GM13977 (cell line): ENCODE measurements at places on chromosomes 13 and 19.

DNA sequence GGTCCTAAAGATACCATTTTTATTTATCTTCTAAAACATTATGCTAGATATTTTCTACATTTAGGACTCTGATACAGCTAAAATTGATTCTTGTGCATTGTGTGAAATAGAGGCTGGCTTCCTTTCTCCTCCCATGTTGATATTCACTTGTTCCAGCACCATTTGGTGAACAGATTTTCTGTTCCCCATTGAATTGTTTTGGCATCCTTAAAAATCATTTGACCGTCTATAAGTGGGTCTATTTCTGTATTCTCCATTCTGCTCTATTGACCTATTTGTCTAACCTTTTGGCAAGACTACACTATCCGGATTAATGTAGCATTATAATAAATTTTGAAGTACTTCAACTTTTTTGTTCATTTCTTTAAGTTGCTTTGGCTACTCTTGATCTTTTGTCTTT, 2689.2 kb downstream of the PCDH9 start:
- DNase-seq, result no peak

DNA sequence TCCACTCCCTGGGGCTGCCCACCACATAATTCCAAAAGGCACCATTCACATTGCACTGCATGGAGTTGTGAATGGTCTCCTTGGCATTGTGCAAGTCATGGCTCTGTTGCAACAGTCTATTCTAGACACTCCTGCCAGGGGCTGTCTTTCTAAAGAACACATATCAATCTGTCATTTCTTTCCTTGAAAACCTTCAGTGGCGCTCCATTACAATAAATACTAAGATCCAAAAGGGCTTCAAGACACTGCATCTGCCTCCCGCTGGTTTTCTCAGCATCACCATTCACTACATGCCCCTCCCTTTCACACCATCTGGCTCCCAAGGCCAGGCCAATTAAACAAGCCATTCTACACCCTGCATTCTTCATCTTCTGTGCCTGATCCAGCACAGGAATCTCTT, 32.2 kb upstream of the TM9SF2 start:
- DNase-seq, result no peak

GRCh38 chr19:40279761-40280607, 5.2 kb downstream of the AKT2 start:
- DNase-seq, result no peak

DNA sequence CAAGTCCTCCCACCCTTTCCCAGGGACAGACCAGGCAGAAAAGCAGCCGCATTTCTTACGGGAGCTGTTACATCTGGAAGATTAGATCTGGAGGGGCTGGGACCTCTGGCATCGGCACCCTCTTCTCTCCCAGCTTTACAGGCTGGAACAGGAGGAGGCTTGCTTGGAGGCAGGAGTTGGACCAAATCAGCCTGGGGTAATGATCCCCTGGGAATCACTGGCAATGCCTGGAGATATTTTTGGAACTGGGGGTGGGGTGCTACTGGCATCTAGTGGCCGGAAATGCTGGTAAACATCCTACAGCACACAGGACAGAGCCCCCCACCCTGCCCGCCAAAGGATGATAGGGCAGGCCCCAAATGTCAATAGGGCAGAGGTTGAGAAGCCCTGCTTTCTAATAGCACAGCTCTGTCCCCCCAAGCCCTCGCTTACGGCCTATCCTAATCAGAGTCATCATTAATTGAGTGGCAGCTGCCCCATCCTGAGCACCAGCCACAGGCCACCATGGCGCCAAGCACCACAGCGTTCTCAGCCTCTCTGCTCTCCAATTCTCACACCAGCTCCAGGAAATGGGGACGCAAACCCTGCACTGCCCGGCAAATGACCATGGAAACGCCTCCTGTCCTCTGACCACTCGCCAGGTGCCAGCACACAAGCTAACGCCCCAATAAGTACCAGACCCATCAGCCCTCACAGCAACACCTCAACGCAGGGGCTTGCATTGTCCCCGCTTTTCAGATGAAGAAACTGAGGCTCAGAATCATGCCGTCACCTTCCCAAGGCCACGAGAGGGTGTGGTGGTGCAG, 20.6 kb downstream of the LRRC4B start:
- DNase-seq, result no peak

- DNase-seq, result no peak
Observed at GRCh38 chr13:103625194-103625593, 559.0 kb upstream of the SLC10A2 start.

DNA sequence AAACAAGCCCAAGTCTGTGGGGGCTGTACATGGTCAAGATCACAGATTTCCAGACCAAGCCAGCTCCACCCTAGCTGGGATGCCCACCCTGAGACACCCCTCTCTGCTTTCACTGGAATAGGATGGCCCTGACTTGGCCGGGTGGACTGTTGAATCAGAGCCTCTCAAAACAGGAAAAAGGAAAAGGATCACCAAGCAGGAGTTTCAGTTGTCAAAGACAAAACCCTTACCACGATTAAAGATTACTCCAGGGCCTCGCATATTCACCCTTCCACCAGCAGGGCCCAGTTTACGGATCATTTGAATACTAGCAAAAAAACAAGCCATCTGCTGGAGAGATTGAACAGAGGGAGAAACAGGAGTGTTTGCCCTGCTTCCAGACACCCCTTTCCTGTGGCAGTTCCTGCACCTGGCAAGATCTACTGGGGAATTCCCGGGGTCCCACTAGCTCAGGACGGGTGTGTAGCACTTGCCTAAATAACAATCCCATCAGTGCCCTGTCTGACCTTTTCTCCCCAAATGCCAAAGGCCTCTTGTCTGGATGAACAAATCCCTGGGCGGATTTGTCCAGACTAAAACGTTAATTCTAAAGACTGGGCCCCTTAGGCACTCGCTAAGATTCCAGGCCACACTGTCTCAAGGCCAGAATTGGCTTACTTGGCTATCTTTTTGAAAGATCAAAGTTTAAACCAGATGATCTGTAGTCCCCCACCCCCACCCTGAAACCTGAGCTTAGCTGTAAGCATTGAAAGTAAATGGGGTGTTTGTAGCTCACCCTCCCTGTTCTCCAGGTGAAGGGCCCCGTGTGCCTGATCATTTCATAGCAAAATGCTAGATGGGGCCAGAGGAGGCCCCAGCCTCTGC, 38.4 kb downstream of the ACTN4 start:
- DNase-seq, result peak; percentile 59

DNA sequence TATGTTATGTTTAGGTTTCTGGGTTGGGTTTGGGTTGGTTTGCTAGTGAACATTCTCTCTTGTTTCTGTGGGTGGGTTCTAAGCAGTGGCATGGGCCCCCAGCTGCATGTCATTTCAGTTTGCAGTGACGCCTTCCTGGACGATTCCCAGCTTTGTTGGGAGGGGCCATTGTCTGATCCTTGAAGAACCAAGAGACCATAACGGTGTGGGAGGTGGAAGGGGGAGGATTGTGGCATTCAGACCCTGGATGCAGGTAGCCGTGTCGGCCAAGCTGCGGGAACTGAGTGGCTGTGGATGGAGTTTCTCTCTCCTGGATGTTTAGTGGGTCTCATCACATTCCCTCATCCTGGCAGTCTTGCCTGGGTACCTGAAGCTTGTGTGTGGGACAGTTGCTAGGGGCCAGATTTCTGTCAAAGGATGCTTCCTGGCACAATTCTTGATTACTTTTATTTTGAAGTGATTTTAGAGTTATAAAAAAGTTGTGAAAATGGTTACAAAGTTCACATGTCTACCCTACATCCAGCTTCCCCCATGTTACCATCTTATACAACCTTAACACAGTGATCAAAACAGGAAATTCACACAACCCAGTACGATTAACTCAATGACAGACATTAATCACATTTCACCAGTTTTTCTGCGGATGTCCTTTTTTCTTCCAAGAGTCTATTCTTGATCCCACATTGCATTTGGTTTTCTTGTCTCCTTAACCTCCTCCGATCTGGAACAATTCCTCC, 123.8 kb downstream of the SIPA1L3 start:
- DNase-seq, result no peak

- DNase-seq, result no peak
Observed at GRCh38 chr13:109900741-109901140, 114.4 kb upstream of the IRS2 start.

DNA sequence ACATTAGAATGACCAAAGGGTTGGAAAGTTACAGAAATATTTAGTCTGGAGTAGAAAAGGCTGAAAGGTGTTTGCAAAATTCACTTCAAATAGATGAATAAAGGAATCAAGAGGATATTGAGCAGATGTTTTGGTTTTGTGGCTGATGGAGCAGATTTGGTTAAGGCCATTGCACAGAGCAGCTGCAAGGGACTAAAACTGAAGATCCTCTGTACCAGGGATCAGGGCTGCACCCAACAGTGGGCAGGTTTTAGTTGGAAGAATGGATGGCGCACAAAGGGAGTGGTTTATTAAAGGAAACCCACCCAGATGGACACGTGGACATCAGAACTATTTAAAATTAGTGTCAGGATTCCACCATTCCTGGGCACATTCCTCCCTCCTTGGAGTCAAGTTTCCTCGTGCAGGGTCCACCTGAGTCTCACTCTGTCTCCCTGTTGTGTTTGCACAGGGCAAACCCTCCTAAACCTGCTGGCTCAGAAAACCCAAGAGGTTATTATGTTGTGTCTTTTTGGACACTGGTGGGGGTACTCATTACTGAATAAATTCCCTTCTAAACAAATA, 9.2 kb upstream of the UBAC2 start:
- no peak for DNase-seq

DNA sequence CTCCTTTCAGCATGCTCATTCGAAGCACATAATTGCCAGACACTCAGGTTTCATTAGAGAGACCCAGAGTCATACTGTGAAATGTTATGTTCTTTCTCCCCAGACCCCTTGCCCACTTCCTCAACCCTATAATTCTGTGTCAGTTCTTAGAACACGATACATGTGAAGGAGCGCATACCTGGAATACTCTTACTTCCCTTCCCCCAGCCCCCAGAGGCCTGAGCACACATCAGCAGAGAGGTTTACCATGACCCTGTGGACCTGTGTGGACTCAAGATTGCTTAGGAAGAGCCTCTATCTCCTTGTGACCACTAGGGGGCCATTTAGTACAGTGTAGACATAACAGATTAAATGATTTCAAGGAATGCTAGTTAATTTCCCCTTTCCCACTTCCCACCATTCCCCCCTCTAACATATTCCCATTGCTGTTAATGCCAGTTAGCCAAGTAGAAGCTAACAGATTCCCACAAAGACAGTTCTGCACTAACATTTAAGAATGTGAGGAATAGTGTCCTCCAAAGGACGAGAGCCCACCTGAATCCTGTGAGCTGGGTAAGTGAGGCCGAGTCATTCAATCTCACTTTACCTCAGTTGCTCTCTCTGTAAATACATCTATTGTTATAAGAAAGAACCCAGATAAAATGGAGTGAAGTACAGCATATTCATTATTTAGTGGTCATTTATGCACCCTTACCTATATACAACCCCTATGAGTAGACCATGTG, 154.2 kb upstream of the MAB21L1 start:
- no peak for DNase-seq

GRCh38 chr19:36482876-36483275, 6.5 kb downstream of the ZNF566 start:
- no peak for DNase-seq

DNA sequence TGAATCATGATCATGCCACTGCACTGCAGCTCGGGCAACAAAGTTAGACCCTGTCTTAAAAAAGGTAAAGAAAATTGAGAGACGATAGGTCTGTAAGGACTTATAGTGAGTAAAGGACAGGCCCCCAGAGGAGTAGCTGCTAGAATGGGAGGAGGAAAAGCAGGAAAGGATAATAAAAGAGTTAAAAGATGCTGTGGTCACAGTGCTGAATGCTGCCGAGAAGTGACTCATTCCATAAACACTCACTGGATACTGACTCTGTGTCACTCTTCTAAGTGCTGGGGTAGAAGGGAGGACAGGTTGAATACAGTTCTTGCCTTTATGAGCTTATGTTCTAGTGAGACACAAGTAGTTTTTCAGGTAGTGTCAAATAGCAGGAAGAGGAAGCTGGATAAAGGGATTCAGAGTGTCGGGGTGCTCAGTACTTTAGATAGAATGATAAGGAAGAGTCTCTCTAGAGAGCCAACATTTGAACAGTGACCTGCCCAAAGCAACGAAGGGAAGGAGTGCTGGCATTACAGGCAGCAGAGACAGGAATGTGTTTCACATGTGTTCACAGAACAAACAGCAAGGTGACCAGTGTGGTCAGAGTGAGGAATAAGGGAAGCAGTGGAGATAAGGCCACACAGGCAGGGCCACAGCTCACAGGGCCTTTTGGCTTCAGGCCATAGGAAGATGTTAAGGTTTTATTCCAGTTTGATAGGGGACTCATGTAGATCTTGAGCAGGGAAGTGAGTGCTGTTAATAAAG, 1240.5 kb downstream of the UQCRFS1 start:
- DNase-seq, result no peak

- DNase-seq, result no peak
Observed at GRCh38 chr13:59750860-59751259, 412.9 kb downstream of the DIAPH3 start.

- DNase-seq, result no peak
Observed at GRCh38 chr13:40626561-40626960, 39.9 kb downstream of the FOXO1 start.

DNA sequence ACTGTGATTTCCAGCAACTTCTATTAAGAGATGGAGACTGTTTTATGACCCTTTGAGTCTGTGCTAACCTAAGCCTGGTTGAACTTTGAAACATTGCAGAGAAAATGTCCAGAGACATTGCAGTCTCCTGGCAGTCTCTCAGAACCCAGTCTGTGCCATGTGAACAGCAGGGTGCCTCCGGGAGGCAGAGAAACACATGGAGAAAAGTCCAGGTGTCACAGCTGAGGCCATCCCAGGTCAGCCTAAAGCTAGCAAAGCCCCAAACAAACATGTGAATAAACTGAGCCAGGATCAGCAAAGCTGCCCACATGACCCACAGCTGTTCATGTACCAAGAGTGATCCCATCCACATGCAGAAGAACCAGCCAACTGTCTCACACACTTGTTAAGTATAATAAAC, 7.8 kb downstream of the CYP4F11 start:
- DNase-seq, result no peak

GRCh38 chr13:106139377-106139776, 396.1 kb downstream of the EFNB2 start:
- DNase-seq, result no peak

- DNase-seq, result no peak
Observed at GRCh38 chr13:46687810-46688209, 109.2 kb downstream of the ESD start.

- no peak for DNase-seq
Observed at GRCh38 chr13:30224732-30225131, 82.6 kb downstream of the KATNAL1 start.

GRCh38 chr13:30792285-30793000, 57.1 kb downstream of the ALOX5AP start:
- DNase-seq, result no peak

- DNase-seq, result no peak
Observed at GRCh38 chr19:17943274-17944221, 10.7 kb downstream of the CCDC124 start.

GRCh38 chr19:55015126-55015525, 22.9 kb downstream of the GP6 start:
- no peak for DNase-seq

DNA sequence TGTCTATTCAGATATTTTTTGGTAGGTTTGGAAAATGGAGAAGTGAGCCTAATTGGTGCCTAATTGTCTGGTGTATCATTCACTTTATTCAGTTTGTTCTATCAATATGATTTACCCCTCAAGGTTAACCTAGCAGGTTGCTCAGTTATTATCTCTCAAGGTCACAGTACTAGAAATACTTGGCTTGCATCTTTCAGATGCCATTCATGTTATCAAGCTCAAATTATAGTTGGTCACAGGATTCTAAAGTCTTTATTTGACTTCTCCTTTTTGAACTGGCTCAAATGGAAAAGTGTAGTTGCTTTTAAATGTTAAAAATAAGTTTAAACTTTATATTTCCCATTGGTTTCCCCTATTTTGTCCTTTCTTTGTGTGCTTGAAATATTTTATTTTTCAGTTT, 2.6 kb downstream of the KCNRG start:
- no peak for DNase-seq
